ENCODE measurements at places on chromosomes 12 and 14.

GRCh38 chr12:71636704-71637115 lies 26.9 kb downstream of the ZFC3H1 start:
- DNase-seq = no peak

- DNase-seq = no peak
These were observed 31.2 kb downstream of the DACT1 start for GRCh38 chr14:58668848-58669480.

- no peak for DNase-seq
These were observed 4.4 kb upstream of the GPD1 start for GRCh38 chr12:50099302-50100008.

DNA sequence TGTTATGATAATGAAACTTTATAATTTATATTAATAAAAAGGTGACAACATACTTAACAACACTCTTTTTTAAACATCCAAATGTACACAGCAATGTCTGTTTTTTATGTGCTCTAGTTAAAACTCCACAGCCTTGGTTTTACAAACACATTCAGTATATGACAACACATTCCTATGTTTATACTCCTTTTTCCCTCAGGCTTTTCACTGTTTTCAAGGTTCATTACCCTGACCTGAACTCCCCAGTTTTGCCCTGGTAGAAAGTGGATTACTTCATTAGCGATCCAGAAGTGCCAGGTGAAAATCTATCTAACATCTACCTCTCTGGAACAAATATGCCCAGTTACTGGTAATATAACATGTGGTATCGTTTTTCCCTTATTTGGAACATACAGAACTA lies 340.2 kb upstream of the DDHD1 start:
- no peak for DNase-seq

DNA sequence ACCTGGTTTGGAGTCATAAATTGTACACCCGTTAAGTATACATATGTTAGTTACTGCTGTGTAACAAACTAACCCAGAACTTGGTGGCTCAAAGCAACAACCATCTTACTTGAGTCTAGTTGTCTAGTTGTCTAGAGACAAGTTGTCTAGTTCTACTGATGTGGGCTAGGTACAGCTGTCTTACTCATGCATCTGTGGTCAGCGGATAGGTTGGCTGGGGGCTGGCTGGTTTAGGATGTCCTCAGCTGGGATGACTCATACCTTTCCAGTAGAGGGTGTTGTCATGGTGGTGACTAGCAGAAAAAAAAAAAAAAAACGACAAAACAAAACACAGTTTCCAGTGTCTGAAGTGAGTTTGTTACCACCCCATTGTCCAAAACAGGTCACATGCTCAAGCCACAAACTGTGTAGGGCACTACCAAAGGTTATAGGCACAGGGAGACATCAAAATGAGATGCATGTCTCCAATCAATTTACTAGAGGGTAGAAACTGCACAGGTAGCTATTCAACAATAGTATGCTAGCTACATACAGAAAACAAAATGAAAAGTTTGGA lies 680.3 kb downstream of the MED13L start:
- DNase-seq = no peak

- DNase-seq = no peak
These were observed 53.6 kb upstream of the BCL11B start for GRCh38 chr14:99325591-99325990.

DNA sequence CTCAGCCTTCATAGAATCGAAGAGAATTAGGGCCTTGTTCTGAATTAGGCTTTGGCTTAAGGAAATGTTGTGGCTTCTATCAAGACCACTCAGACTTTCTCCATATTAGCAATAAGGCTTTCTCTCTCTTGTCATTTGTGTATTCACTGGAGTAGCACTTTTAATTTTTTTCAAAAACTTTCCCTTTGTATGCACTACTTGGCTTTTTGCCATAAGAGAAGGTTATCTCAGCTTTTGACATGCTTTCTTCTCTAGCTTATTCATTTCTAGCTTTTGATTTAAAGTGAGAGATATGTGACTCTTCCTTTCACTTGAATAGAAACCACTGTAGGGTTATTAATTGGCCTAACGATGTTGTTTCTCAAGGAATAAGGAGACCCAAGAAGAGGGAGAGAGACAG lies 244.2 kb downstream of the GPHN start:
- DNase-seq = no peak
